SJSA1 (cell line): ENCODE measurements at places on chromosomes 6 and 20. TPM values are rescaled to one million over a fixed set of nuclear protein-coding genes. Genes with fewer than 3 reads are reported as not detected.

KCNG1 gene
- 17.7 and 31.0 TPM in 2 replicates for total RNA-seq

CALHM5 gene
- total RNA-seq: 6.2 and 7.2 TPM in 2 replicates

XKR7 gene
- total RNA-seq: not detected in 2 replicates

OPRM1 gene
- not detected in 2 replicates for total RNA-seq

DEFB128 gene
- total RNA-seq: not detected in 2 replicates

RBL1 gene
- 28.5 and 37.7 TPM in 2 replicates for total RNA-seq

SRC gene
- total RNA-seq: 7.6 and 9.4 TPM in 2 replicates

GRCh38 chr20:61185181-61185580, 66.9 kb upstream of the CDH4 start:
- peak; percentile 9 for DNase-seq

- DNase-seq: no peak
Observed at GRCh38 chr6:42514745-42515144, 49.1 kb upstream of the UBR2 start.

GRCh38 chr6:4030669-4031068, 48.3 kb downstream of the FAM217A start:
- DNase-seq: no peak

GRCh38 chr6:156900292-156900691, 123.1 kb downstream of the ARID1B start:
- DNase-seq: no peak

- no peak for DNase-seq
Observed at GRCh38 chr6:168124158-168124557, 45.1 kb upstream of the FRMD1 start.

- DNase-seq: no peak
Observed at GRCh38 chr6:51019806-51020205, 201.1 kb downstream of the TFAP2B start.

GRCh38 chr20:62832212-62832922, 15.5 kb downstream of the COL9A3 start:
- DNase-seq: no peak

DNA sequence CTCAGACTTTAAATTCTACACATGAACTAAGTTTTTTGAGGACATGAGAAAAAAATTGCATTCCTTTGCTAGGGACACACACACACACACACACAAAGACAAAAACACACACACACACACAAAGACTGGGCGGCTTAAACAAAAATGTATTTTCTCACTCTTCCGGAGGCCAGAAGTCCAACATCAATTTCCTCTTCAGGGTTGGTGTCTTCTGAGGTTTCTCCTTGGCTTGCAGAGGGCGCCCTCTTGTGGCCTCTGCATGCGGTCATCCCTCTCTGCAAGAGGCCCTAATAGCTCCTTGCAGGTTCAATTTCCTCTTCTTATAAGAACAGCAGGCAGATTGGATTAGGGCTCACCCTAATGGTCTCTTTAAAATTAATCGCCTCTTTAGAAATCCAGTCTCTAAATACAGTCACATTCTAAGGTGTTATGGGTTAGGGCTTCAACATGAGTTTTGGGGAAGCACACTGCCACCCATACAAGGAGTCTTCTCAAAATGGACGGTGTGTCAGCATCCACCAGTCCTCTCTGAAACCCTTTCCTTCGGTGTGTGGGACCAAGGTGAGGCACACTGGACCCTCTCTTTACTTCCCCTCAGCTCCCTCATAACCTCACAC, 61.4 kb downstream of the GPR6 start:
- DNase-seq: peak; percentile 70

GRCh38 chr6:143592335-143592734, 80.8 kb upstream of the FUCA2 start:
- DNase-seq: no peak

DNA sequence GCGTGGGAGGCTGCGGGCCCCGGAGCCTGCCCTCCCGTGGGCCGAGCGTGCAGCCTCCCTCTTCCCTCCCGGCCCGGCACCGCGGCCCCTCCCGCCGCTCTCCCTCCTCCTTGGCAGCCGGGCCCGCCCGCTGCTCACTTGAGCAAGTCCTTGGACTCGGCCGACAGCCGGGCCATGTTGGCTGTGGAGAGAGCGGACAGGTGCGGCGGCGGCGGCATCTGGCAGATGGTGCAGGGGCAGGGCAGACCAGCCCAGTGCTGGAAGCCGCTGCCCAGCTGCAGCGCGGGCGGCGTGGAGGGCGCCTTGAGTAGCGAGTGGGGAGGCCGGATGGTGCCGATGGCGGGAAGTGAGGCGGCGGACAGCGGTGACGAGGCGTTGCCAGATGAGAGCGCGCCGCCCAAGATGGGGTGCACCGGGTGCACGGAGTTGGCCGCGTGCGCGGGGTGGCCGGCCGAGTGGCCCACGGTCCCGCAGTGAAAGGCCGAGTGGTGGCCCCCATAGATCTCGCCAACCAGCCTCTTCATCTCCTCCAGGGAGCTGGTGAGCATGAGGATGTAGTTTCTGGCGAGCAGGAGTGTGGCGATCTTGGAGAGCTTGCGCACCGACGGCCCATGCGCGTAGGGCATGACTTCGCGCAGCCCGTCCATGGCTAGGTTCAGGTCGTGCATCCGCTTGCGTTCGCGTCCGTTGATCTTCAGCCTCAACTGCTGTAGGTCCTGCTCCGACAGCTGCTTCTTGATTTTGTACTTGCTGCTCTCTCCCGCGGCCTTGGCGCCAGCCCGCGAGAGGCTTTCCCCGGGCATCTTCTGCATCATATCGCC, 766 bp downstream of the OLIG3 start:
- DNase-seq: no peak
